ENCODE measurements at places on chromosomes 7 and 10.

DNA sequence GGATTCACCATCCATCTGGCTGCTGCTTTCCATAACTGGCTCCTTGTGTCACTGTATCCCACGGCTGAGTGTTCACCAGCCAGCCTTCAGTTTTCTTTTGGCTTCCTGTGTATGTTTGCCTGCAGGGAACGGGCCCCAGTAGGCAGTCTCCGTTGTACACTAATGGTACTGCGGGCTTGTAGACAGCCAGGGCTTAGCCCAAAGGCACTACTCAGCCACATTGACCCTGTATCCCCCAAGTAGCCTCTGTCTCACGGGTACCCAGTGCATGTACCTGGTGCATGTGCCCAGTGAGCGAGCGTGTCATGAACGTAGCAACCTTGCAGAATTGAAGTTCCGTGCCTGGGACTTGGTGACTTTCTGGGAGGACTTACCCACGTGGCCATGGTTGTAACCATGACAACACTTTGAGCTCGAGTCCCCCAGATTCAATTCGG, 6.1 kb downstream of the PFKFB3 start:
- peak; percentile 88 for DNase-seq

GRCh38 chr7:137146012-137146455, 197.5 kb downstream of the PTN start:
- no peak for DNase-seq

GRCh38 chr10:3896161-3896560, 111.2 kb upstream of the KLF6 start:
- no peak for DNase-seq

GRCh38 chr10:78560341-78560688, 508.5 kb upstream of the ZMIZ1 start:
- no peak for DNase-seq

- DNase-seq: no peak
Observed at GRCh38 chr7:15555381-15555859, 6.4 kb downstream of the AGMO start.

DNA sequence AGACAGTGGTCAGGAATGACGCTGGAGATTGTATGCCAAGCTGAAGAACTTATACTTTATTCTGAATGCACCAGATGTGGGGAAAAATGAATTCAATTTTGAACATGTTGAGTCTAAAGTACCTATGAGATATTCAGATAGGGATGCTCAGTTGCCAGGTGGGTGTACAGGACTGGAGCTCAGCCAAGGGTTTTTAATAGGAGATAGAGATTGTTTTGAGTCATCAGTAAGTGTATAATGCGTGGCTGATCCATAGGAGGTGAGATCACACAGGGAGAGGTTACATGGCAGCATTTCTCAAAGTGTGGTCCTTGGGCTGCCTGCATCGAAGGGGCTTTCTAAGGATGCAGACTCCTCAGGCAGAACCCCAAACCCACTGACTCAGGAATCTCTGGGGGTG, 6.8 kb upstream of the HIPK2 start:
- no peak for DNase-seq

GRCh38 chr10:112639298-112639697, 192.3 kb downstream of the VTI1A start:
- DNase-seq: no peak

DNA sequence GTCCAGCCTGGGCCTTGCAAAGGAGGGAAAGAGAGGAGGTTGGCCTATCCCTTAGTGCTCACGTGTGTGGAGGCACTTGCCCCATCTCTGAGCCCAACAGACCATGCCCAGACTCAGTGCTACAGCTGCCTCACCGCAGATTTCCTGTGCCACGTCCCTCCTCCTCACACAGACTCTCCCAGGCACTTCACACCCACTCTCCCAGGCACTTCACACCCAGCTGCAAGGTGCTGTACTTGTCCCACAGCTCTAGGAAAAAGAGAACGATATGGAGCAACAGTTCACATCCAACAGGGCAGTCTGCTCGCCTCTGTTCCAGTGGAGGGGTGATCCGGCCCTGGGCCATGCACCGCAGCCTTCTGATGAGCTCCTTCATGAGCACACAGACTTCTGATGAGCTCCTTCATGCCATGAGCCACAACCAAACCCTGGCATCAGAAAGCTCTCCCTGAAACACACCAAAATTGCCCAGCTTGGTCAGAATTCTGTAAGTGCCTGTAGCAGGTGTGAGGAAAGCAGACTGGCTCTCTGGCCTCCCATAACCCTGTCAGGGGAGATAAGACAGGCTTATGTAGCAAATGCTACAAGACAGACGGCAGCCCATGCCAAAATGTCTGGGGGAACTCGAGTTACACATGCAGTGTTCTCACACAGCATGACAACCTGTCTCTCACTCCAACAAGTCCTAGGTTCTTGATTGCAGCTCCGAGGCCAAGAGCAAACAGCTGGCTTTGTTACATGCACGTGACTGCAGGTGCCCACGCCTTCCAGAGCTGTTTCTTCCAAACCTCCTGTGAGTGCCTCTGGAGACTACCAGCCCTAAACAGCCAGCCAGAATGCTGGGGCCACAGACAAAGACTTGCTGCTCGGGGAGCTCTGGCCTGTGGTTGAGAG, 348.5 kb downstream of the GRID1 start:
- peak; percentile 35 for DNase-seq

DNA sequence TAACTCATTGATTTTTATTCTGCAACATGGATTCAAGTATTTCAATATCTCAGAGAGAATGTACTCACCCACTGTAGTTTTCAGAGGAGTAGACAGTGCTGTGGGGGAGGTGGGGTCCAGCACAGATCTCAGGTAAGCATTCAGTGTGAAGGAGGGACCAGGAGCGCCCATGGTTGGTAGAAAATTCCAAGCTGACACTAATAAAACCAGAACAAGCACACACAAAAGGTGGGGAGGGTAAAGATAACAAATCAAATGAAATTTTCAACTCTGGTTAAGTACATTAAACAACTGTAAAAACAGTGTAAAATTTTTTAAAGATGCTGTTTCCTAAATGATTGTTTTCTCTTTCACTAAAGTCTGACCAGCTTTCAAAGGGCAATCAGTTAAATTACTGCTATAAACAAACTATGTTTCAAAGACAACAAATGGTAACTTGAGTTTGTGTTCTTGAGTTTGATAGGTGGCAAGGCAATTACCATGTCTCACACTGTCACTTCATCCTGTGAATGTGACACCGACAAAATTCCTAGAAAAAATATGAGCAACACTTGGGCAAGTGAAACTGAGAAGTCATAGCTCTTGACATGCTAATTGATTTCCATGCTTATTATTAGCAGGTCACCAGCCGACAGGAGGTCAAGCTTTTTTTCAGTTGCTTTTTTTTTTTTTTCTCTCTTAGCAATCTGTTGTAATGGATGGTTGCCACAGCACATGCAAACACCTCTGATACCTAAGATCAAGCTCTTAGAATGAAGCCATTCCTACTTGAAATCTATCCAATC, 205.8 kb upstream of the SLC26A5 start:
- no peak for DNase-seq

DNA sequence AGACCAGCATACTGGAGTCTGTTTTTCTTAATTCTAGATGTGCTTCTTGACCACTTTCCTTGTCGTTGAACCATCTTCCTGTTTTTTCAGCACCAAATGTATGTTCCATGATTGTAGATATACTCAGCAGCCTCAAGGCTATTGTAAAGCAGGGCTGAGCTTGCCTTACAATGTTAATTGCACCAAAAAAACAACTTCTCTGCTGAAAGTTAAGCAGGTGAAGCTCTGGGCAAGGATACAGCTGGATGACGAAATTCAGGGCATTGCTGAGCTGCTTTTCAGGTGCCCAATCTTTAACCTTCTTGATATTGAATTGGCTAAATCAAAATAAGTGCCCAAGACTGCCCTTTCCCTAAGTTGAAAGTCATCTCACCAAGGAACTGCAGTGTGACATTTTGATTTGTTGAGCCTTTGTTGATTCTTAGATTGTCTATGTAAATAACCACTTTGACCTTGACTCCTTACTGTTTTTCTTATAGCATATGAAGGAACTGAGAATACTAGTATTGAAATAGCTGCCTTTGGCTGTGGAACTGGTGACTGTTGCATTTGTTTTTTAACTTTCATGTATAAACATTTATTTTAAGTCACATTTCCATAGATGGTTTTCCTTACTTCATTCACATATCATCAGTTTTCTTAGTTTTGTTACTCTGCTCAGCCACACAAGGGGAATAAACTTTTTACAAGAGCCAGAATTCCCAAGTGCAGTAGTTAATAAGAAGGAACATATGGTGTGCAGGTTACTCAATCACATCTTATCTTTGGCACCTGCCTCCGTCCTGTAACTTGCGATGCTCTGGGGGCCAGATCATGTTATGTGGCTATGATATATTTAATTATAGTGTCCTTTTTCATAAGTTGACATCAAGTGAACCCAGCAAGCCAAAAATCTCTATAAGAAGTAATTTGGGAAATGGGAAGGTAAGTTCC, 3.1 kb downstream of the AHCYL2 start:
- DNase-seq: no peak

DNA sequence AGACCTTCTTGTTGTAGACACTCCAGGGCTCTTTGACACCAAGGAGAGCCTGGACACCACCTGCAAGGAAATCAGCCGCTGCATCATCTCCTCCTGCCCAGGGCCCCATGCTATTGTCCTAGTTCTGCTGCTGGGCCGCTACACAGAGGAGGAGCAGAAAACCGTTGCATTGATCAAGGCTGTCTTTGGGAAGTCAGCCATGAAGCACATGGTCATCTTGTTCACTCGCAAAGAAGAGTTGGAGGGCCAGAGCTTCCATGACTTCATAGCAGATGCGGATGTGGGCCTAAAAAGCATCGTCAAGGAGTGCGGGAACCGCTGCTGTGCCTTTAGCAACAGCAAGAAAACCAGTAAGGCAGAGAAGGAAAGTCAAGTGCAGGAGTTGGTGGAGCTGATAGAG, 5.5 kb downstream of the GIMAP7 start:
- DNase-seq: no peak

DNA sequence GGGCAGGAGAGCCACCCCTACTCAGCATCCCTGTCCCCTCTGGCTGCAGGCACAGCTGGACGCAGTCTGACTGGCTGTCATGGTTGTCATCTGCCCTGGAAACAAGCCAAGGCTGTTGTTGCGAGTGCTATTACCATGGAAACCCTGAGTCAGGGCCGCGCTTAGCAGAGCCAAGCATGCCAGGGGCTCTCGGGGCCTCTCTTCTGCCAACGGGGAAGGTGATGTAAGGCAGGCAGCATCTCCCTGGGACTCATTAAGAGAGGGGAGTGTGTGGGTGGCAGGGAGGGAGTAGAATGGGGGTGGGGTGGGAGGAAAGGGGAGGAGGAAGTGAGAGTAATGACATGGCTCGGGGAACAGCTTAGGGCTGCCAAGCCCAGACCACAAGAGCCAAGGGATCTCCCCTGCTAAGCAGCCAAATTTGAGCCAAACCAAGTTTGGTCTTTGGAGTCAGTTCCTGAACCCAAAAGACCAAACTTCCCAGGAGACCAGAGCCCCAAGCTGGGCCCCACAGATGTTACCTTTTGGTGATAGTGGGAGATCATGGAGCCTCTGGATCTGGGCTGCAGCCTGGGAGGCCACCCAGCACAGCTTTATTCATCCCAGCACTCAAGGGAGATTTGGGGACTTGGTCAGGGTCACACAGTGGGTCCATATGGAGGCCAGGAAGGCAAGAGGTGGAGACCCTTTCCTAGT, 67.6 kb downstream of the TMEM130 start:
- no peak for DNase-seq

GRCh38 chr10:128514536-128514935, 388.3 kb upstream of the MKI67 start:
- no peak for DNase-seq

GRCh38 chr10:10845826-10846503, 171.7 kb upstream of the CELF2 start:
- DNase-seq: no peak

DNA sequence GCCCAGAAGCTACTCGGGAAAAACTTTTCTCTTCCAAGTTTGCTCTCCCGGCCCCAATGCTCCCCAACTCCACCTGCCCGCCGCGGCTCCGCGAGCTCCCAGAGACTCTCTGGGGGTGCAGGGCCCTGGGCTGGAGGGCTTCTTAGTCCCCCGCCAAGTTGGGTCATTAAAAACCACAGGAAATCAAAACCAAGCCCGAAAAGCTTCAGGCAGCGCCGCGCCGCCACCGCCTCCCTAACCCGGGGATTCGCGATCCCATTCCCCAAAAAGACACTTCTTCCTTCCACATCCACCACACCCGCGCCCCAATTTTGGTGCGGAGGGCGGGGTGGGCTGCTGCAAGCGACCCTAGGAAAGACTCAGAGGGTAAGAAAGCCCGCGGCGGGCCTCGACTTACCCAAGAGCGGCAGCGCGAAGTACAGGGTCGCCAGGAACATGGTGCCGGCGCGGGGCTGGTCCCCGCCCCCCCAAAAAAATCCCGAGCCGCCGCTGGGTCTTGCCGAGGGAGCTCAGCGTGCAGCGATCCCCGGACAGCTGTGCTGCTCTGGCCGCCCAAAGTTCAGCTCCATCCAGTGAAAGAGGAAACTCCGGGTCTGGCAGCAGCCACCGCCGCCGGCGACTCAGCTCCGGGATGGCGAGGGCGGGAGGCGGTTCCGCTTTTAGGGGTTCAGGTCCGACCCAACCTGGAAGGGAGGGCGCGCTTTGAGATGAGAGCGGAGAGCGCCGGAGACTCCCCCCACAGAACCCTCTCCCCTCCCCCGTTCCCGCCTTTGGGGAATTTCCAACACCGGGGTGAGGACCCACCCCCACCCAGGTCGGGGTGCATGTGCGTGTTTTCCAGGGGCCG, 1.2 kb downstream of the GFRA1 start:
- no peak for DNase-seq

DNA sequence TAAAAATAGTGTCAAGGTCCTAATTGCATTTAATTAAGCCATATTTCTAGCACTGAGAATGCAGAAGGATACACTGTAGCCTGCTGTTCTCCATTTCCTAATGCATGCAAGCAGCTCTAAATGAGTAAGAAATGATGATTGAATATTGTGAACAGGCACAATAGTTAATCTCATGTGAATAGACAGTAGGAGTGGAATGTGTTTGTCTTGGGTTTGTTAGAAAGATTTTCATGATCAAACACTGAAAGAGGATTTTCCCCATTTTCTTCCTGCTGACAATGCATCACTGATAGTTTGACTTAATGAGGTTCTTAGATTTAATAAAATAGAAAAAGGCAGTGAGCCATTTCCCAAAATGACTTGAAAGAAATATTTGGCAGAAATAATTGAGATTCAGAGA, 43.1 kb upstream of the TRUB1 start:
- no peak for DNase-seq

DNA sequence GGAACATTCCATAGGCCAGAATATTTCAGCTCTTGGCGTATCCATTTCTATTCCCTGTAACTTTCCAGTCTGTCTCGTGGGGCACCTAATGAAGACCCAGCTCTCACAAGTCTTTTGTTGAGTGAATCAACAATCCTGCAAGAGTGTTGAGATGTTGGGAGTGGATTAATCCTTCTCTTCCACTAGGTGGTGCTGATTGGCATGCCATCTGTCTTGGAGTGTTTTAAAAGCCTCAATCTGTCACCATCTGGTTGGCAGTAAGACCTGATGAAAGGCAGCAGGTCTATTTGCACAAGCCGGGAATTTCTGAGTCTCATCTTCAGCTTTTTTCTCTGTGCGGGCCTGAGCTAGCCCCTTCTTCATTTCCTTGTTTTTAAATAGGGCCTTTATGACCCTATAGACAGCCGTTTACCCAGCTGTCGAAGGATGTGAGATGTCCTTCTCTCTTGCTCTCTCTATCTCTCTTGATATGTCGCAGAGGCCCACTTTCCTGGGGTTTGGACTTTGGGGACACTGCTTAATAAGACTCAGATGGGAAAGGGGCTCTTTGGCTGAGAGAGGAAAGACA, 180.5 kb downstream of the ZNF365 start:
- DNase-seq: no peak

GRCh38 chr7:137243741-137244140, 99.8 kb downstream of the PTN start:
- no peak for DNase-seq

GRCh38 chr10:133151543-133151972, 8.5 kb upstream of the KNDC1 start:
- DNase-seq: no peak

GRCh38 chr7:66883716-66884115, 37.3 kb upstream of the TMEM248 start:
- DNase-seq: no peak

Measured in posterior cingulate gyrus (tissue), 11 donors.